ENCODE measurements at places on chromosomes 5 and 9. TPM values are rescaled to one million over a fixed set of nuclear protein-coding genes. Genes with fewer than 3 reads are reported as not detected.

NINJ1 gene
- 78.6 TPM for total RNA-seq

- no peak for DNase-seq
Observed at GRCh38 chr5:113145757-113146387, 169.3 kb downstream of the DCP2 start.

PCDHB9 gene
- 3.7 TPM for total RNA-seq

DNA sequence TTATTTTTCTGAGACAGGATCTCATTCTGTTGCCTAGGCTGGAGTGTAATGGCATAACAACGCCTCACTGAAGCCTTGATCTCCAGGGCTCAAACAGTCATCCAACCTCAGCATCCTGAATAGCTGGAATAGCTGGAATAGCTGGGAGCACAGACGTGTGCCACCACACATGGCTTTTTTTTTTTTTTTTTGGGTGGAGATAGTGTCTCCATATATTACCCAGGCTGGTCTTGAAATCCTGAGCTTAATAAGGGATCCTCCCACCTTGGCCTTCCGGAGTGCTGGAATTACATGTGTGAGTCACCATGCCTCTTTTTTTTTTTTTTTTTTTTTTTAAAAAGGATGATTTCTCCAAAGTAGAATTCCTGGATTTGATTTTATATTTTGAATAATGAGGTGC is 60.7 kb downstream of the NSD1 start:
- no peak for DNase-seq

- no peak for DNase-seq
Observed at GRCh38 chr5:94793113-94793815, 174.8 kb downstream of the SLF1 start.

GRCh38 chr9:101457003-101457402 is 21.4 kb upstream of the ALDOB start:
- no peak for DNase-seq

OR1K1 gene
- not detected for total RNA-seq

MEIKIN gene
- total RNA-seq = not detected

RASGEF1C gene
- total RNA-seq = 2.5 TPM

TSSK1B gene
- 1.2 TPM for total RNA-seq

DNA sequence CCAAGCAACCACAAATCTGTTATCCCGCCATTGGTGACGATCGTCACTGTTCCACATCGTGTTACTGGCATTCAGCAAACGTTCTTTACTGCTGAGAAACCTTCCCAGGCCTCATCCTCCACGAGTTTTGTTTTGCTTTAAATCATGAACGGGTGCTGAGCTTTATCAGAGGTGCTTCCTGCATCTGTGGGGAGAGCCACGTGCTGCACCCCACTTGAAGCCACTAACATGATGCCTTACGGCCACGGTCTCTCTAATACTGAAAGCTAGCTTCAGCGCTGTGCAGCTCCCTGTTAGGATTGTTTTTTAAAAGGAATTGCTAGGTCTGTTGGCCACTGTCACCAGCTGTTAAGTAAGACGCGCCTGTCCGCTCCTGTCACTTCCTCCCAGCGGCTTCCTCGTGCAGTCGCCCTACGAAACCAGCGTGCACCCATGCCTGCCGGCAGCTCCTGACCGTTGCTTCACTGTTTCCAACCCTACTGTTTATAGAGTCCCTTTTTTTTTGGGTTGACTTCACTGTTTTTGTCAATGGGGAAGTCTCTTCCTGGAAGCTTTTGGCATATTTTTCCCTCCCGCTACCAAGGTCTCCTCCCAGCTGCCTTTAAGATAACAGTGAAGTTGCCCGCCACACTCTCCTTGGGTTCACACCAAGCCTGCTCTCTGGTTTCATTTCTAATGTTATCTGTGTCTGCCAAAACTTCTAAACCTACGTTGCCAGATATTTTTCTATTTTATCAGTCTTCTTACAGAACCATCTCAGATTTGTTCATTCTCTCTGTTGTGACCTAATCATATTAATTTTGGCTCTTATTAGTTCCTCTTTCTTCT is 20.3 kb downstream of the LPCAT1 start:
- no peak for DNase-seq

GRCh38 chr9:8208465-8208864 is 408.9 kb upstream of the DMAC1 start:
- DNase-seq = no peak

- no peak for DNase-seq
Observed at GRCh38 chr5:95029569-95030366, 255.1 kb downstream of the MCTP1 start.

GRCh38 chr9:88219601-88220000 is 81.3 kb upstream of the SPATA31C2 start:
- DNase-seq = peak; percentile 5

GRCh38 chr5:16345454-16345853 is 120.1 kb downstream of the ZNF622 start:
- no peak for DNase-seq

DNA sequence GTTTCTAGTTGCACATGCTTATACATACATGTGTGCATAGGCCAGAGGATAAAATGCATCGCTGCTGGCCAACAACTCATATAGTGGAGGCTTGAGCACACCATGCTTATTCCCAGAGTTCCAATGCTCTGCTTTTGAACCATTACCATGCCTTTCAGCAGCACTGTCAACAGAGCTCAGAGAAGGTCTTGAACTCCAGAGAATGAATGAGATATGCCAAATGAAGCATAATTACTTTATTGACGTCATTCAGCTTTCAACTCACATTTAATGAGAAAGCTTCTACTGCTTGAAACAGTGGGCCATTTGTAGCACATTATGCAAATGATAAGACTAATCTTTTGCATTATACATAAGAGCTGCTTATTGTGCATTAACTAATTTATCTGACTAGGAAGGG is 765.3 kb upstream of the GRAMD2B start:
- no peak for DNase-seq

DNA sequence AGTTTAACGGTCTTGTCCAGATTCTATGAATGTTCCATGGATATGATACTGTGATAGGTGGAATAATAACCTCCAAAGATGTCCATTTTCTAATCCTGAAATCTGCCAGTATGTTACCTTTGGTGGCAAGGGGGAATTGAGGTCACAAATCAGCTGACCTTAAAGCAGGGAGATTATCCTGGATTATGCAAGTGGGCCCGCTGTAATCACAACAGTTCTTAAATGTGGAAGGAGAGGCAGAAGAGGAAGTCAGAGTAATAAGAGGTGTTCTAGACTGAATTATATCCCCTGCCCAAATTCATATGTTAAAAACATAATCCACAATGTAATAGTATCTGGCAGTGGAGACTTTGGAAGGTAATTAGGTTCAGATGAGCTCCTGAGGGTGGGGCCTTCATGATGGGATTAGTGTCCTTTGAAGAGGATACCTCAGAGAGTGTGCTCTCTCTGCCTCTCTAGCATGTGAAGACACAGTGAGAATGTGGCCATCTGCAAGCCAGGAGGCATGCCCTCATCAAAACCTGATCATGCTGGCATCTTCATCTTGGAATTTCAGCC is 47.6 kb upstream of the ZFAND5 start:
- no peak for DNase-seq

PCDHGC4 gene
- total RNA-seq = 4.9 TPM

GRCh38 chr9:23011669-23012068 is 565.0 kb downstream of the DMRTA1 start:
- no peak for DNase-seq

PKD2L2 gene
- total RNA-seq = not detected

TMEM171 gene
- not detected for total RNA-seq

All from vagina (tissue), 2 donors.